ENCODE measurements at places on chromosomes 7 and 10.

DNA sequence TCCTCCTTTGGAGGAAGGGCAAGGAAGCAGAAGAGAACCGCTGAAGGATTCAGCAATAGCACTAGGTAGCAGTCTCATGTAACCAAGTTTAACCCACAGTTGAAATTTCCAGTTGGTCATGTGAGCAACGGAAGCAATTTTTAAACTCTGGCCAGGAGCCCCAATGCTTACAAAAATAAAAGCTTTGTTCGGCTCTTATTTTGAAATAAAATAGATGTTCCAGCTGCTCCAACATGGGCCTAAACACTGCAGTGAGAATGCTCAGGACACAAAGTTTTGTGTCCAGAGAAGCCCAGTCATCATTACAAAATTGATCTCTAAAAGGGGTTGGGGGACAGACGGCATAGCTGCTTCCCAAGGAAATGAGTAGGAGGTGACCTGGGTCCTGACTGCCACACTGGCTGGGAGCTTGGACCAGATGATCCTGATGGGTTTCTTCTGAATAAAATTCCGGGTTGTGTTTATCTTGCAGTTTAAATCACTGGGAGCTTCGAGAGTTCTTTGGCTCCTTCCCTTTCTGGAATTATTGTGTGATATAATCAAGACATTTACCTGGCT, 452 bp upstream of the TMEM140 start:
- DNase-seq: no peak

- no peak for DNase-seq
These were observed 7.1 kb downstream of the CSGALNACT2 start for GRCh38 chr10:43145311-43145710.

DNA sequence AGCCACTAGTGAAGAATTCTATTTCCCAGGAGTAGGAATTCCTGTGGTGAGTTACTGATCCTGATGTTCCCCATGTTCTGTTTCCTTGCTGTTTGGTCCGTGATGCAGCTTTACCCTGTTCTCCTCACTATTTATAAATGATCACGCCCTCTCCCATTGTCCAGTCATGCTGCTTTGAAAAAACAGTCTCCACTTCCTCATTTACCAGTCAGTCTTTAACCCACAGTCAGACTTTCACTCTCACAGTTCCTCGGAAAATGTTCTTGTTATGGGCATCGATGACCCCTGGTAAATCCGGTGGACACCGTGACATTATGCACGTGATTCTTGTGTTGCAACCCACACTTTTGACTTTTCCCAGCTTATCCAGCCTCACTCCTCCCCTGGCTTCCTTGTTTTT, 14.4 kb downstream of the SCIN start:
- DNase-seq: no peak

DNA sequence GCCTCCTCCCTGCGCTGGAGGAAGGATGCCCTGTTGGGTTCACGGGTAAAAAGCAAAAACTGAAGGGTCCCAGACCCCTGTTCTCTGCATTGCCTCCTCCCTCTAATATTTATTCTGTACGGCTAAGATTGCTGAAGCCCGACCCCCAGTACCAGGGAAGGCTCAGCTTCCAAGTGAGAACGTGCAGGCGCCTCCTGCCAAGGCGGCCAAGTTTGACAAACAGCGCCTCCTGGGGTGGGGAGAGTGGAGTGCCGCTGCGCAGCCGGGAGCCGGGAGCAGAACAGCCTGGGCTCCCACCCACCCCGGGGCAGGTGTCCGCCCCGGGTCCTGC, 4.7 kb upstream of the EBF3 start:
- no peak for DNase-seq

- peak; percentile 87 for DNase-seq
These were observed 9.5 kb downstream of the SEMA3D start for GRCh38 chr7:85177316-85177715.

GRCh38 chr7:35256256-35257175, 2.6 kb upstream of the TBX20 start:
- DNase-seq: no peak

- DNase-seq: no peak
These were observed 651.4 kb downstream of the INHBA start for GRCh38 chr7:41051535-41051934.

DNA sequence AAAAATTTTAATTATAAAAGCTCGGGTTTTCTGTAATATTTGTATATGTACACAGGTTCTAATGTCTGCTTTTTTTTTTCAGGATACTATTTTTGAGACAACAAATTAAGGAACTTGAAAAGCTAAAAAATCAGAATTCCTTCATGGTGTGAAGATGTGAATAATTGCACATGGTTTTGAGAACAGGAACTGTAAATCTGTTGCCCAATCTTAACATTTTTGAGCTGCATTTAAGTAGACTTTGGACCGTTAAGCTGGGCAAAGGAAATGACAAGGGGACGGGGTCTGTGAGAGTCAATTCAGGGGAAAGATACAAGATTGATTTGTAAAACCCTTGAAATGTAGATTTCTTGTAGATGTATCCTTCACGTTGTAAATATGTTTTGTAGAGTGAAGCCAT, 57.9 kb upstream of the BAMBI start:
- no peak for DNase-seq

- DNase-seq: no peak
These were observed 33.1 kb downstream of the HABP2 start for GRCh38 chr10:113585949-113586348.

DNA sequence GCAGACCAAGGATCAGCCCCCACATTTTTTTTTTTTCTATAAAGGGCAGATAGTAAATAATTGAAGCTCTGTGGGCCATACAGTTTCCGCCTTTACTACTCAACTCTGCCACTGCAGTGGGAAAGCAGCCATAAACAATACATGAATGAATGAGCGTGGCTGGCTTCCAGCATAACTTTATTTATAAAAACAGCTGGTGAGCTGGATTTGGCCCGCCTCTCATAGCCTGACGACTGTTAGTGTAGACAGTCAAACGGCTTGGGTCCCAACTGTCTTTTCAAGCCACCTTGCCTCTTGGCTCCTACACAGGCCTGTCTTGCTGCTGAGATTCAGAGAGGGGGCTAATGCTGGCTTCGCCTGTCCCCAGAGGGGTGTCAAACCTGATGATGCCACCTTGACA, 169.8 kb upstream of the GPR26 start:
- no peak for DNase-seq

DNA sequence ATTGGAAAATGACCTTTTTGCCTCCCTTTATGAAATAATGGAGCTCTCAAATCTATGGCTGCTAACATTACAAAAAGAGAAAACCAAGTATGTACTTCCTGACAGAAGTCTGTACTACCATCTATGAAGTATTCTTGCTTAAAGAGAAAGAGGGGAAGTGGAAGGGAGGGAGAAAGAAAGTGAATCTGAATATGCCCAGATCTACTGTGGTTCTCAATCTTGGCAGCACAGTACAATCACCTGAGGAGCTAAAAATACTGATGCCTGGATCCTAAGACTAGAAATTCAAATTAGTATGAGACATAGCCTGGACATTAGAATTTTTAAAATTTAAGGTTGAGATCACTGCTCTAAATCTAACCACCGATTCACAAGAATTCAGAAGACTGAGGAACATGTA, 85.2 kb downstream of the IGF2BP3 start:
- DNase-seq: no peak

DNA sequence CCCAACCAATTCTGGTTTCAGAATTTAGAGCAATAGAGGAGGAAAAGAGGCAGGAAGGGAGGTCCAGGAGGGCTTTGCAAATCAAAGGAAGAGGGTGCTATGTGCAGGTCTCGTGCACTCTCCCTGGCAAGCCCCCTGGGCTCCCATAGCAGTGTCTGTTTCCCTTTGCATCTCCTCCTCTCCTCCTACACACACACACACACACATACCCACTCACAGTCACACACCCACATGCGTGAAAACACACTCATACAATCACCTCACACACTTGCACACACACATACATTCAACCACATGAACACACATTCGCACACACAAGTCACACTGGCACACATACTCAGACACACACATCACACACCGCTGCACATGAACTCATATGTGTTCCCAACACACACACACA, 105.3 kb downstream of the OAT start:
- DNase-seq: no peak

- no peak for DNase-seq
These were observed 29.6 kb downstream of the MINDY4 start for GRCh38 chr7:30800785-30801252.

- no peak for DNase-seq
These were observed 19.4 kb upstream of the EZH2 start for GRCh38 chr7:148903504-148903903.

- DNase-seq: no peak
These were observed 520.2 kb downstream of the PTPRN2 start for GRCh38 chr7:158067219-158067930.

GRCh38 chr7:129169686-129170440, 18.6 kb upstream of the SMO start:
- DNase-seq: no peak

DNA sequence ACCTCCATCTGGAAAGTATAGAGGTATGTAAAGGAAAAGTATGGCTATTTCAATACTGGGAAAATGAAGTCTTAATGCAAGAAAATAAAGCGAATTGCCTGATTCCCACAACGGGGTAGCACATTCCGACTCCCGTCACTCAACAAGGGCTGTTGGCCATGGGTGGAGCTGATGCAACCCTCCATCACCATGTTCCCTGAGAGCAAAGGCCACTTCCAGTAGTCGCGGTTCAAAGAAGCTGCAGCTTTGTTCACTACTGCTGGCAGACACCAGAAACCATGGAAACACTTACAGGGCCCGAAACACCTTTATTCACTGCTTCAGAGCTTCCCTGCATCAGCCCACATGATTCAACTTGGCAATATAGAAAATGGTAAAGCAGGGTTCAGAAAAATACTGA, 44.0 kb downstream of the TMEM26 start:
- DNase-seq: no peak

GRCh38 chr7:1090686-1091643, 3.1 kb downstream of the GPER1 start:
- no peak for DNase-seq

DNA sequence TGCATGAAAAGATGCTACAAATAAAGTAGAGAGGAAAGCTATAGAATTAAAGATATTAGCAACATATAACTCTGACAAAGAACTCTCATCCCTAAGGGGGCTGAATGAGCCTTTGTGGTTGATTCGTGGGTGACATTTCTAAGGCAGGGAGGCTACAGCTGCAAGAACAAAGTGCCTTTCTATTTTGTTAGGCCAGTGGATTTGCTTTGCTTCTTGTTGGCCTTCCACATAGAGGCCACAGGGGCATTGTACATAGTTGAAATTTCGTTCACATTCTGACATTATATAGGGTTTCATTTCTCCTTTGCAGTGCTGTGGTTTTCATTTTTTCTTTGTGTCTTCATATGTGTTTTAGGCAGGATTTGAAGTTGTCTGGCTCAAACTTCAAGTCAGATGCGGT, 819.2 kb upstream of the C7orf33 start:
- DNase-seq: no peak

DNA sequence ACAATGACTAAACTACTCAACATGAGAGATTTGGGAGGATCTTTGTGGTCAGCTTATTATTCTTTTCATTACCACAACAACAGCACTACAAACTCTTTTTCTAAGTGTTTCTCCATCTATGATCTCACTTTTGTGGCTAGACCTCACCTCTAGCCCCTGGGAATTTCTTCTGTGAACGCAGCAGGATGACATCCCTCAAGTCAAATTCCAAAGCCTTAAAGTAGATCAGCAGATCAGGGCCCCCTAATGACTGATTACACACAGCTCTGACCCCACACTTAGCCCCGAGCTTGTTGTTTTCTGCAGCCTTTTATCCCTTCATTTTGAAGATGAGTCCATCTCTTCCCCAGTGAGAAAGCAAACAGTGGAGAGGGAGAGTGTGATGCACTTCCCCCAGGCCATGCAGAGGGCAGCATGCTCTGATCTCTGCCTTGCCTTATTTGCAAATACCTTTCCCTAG, 27.3 kb downstream of the TFAM start:
- peak; percentile 54 for DNase-seq

DNA sequence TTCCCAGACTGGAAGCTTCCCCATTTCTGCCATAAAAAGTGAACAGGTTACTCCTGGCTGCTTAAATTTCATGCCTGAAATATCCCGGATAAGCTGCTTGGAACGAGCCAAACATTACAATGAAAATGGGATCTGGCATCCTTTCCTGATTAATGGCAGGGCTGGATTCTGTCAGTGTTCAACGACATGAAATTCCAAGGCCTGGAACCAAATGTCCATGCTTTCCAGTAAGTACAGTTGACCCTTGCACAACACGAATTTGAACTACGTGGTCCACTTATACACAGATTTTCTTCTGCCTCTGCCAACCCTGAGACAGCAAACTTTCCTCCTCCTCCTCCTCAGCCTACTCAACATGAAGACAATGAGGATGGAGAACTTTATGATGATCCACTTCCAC, 65.4 kb downstream of the SGMS1 start:
- no peak for DNase-seq

DNA sequence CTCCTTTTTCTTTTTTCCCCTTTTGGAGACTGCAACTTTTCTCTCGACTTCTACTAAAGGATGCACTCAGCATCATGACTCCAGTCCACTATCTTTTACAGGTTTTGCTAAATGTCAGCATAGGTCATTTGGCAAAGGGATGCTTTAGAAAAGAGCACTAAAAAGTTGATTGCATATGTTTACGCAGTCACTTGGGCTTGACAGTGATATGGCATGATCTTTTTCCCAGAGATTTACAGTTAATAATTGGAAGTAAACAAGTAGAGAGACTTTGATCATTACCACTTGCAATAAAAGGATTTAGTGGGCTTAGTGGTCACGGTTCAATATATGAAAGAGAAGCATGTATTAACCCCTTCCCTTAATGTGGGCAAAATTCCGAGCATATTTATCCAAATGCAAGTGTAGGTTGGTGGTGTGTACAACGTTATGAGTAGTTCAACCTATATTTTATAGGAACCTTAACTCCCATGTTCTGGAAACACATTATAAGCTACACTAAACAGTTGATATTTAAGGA, 1.8 kb downstream of the BMI1 start:
- DNase-seq: no peak

- no peak for DNase-seq
These were observed 181.6 kb downstream of the XPNPEP1 start for GRCh38 chr10:109741712-109742111.

- no peak for DNase-seq
These were observed 28.4 kb downstream of the DNAJC9 start for GRCh38 chr10:73218431-73219191.

GRCh38 chr7:17710312-17710711, 230.0 kb downstream of the SNX13 start:
- DNase-seq: no peak

DNA sequence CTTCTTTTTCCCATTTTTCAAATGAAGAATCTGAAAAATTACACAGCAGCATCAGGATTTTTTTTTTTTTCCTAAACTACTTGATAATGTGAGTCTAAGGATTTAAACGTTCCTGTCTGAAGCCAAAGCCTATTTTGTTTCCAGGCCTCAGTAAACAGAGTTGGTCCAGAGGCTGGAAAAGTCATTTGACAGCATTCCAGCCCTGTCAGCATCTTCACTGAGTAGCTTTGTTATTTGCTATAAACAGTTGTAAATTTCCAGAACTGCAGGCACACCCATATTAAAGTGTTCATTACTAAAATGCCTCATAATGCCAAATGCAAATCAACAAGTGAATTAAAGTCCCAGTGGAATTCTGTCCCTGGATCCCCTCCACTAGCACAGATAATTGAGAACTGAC, 35.5 kb upstream of the KMT2E start:
- no peak for DNase-seq
